ENCODE measurements at places on chromosomes 5 and 9.
A peak's percentile ranks its signal among the peaks of the same experiment; 100 is the strongest.

DNA sequence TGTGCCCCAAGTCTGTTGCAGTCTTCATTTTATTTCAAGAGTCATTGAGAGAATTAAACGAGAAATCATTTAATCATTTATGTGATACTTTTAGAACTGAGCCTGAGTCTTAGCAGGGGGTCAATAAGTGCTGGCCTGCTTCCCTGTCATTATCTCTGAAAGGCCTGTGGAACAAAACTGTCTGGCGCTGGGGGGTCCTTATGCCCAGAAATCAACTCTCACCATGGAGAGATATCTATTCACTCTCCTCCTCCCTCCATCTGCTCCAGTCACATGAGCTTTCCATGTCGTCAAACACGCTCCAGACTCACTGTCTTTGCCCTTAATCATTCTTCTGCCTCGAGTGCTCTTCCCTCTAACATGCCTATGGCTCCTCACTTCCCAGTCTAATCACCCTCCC is 136.8 kb downstream of the ESM1 start:
- no peak for DNase-seq

GRCh38 chr5:17713301-17713700 is 79.0 kb downstream of the TAF11L14 start:
- no peak for DNase-seq

DNA sequence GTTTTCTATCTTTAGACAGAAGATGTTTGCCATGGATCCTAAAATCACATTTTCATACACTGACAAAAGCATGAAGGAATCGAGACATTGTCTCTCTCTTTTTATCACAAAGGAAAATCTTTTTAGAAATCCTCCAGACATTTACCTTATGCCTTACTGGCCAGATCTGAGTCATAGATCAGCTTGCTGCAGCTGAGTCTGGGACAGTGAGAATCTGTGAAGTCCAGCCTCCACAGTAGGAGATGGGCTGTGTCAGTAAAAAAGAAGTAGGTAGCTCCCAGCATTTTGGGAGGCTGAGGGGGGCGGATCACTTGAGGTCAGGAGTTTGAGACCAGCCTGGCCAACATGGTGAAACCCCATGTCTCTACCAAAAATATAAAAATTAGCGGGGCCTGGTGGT is 333.4 kb upstream of the ZNF462 start:
- DNase-seq: peak; percentile 12

GRCh38 chr5:158413122-158413680 is 554.3 kb upstream of the CLINT1 start:
- no peak for DNase-seq

- no peak for DNase-seq
Observed at GRCh38 chr9:34783951-34784487, 74.1 kb upstream of the CCL21 start.

GRCh38 chr9:107927276-107927675 is 437.7 kb upstream of the KLF4 start:
- DNase-seq: no peak

- no peak for DNase-seq
Observed at GRCh38 chr9:130137081-130137640, 35.0 kb upstream of the NCS1 start.

- DNase-seq: no peak
Observed at GRCh38 chr9:129889941-129890717, 54.9 kb downstream of the USP20 start.

- DNase-seq: no peak
Observed at GRCh38 chr5:159792180-159792579, 124.1 kb upstream of the ADRA1B start.

DNA sequence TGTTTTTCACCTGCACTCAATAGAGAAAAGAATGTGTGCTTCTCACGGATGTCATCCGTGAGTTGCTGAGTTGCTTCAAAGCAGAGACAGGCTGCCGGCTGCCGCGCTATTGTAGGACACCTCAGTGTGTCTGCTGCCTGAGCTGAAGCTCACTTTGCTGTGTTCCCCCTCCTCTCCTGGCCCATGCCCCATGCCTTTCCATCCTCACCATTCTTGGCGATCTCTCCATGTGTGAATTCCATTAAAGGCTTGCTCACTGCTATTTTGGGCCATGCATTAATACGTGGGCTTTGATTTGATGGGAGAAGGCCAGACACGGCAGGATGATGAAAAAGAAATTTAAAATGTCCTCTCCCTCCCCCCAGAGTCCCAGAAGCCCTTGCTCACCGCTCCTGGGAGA is 14.5 kb downstream of the ADAM19 start:
- DNase-seq: no peak

DNA sequence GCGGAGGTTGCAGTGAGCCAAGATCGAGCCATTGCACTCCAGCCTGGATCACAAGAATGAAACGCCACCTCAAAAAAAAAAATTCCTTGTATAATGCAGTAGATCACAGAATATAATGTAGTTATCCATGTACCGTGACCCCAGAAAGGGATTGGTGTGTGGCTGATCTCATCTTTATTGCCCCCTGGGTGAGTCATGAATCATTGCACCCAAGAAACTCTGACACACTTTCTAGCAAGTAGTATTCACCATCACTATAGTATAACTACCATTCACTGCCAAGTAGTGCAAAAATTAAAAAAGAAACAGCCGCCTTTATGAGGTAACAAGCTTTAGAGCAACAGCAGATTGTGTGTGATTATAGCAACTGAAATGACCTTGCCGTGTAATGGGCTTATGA is 23.7 kb upstream of the ANKH start:
- DNase-seq: no peak

- peak; percentile 56 for DNase-seq
Observed at GRCh38 chr9:78218890-78219289, 17.0 kb upstream of the CEP78 start.

DNA sequence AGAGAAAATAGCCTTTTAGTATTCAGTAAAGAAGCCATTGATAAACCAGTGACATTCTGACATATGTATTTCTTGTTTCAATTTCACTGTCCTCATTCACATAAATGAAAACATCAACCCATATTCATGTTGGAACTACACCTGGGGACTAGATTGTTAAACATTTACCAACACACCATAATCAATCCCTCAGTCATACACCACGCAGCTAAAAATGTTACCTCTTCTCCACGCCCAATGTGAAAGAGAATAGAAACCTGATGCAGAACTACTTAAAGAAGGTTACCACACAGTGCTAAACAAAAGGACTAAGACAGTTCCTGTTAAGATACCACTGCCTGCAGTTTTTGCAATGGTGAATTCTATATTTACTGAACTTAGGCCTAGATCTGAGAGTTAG is 518.9 kb downstream of the PRELID2 start:
- DNase-seq: no peak

- DNase-seq: no peak
Observed at GRCh38 chr5:14326035-14326903, 183.1 kb downstream of the TRIO start.

GRCh38 chr9:126763130-126763764 is 41.6 kb upstream of the ZBTB43 start:
- peak; percentile 78 for DNase-seq

- DNase-seq: peak; percentile 88
Observed at GRCh38 chr5:167294882-167295680, 996.4 kb upstream of the WWC1 start.

DNA sequence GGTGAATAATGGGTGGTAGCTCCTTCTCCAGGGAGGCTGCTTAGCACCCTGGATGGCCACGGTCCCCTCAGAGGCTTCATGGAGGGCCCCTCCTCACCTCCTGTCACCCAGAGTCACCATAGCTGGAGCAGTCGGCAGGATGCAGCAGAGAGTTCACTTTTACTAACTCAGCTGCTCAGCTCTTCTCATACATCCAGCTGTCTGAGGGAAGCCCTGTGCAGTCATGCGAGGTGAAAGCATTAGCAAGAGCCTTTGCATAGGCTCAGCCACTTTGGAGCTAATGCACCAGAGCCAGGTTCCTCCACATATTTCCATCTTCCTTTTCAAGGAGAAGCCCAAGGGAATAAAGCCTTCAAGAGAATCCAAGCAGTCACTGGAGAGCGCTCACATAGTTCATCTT is 499.2 kb downstream of the BNC2 start:
- DNase-seq: no peak

DNA sequence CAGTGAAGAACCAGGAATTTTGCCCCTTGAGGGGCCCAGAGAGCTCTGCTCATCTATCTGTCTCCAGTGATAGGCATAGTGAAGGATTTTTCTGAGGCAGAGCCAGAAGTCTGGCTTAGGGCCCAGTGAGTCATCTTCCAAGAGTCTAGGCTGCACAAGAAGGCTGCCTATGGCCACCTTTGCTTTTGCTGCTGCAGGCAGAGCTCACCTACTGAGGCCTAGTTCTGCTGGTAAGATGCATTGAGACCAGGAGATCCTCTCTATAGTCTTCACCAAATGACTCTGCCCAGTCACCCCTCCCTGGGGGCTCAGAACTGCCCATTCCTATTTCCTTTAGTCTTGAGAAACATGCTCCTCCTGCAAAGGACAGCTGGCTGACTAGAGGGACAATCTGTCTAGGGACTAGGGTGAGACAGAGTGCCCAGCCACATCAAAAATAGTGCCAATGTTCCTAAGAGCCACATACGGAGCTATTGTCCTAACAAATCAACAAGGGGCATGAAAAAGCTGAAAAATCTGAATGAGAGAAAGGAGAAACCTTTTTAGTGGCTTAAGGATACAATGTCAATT is 40.3 kb upstream of the CDKN2AIPNL start:
- peak; percentile 86 for DNase-seq

DNA sequence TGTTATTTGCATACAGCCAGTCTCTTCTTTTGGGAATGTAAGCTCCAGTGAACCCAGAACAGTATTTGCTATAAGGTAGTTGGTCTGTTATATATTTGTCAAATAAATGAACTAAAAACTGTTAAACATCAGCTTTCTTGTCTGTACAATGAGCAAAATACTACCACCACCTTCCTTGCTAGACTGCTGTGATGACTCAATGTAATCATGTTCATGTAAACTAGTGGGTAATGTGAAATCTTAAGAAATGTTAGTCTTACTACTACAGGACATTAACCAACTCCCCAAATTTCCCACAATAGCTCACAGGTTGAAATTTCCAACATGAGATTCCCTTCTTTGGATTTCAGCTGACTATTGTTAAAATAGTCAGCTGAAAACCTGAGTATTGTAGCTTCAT is 176.1 kb downstream of the TRPM3 start:
- DNase-seq: peak; percentile 29

DNA sequence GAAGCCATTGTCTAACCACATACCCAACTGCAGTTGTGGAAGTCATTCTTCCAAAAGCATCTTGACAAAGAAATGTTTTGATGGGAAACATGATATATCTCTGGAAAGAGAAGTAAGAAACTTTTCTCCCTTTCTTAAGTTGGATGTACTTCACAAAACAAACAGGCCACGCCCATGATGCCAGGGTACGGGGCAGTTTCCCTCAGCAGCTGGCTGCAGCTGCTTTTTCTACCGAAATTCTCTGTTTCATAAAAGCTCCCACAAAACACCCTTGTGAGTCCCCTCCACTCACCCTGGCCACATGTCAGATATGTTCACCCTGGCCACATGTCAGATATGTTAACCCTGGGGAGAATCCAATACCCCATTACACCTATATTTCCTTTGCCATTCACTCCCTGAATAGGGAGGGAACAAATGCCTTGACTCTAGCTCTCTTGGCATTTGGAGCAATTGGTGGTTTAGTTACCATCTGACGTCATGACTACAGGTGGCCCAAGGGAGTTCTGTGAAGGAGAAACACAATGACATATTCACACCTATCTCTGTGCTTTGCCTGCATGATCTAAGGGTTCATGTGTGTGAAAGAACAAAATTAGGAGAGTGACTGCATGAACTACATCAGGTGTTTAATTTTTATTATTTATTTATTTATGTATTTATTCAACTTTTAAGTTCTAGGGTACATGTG is 103.0 kb downstream of the AOPEP start:
- no peak for DNase-seq

DNA sequence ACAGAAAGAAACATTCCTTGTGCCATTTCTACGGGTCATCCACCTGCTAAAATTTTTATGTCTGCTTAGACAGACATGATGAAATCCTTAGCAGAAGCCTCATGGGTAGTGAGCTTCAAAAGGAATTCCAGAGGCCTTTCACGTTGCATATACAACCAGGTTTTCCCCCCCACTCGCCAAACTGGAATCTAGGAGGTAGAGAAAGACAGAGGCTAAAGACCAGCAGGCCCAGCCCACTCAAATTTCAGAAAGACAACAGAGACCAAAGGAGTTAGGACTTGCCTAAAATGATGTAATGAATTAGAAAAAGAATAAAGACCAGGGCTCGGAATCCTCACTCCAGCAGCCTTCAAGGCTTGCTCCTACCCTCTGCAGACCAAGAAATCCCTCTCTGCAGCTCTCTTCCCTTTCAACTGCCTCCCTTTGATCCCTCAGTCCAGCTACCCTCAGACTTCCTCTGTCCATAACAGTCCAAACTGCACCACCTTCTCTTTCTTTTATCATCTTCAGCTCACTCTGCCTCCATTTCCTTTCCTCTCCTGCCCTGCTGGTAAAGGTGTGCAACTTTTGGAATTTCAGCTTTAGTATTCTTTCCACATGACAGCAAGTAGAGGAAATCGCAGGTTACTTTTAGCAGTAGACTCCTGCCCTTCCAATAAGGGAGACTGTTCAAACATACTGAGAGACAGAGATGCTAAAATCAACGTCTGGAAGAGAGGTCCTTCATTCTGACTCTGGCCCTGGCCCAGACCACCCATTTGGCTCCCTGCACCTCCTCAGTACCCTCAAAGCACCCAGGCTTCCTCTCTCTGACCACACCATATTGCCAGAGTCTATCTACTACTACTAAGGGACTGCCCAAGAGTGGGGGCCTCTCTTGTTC is 8.9 kb downstream of the B4GALT1 start:
- DNase-seq: peak; percentile 86

- DNase-seq: no peak
Observed at GRCh38 chr5:143707806-143708205, 104.2 kb upstream of the HMHB1 start.

- peak; percentile 49 for DNase-seq
Observed at GRCh38 chr9:77224746-77225312, 47.5 kb downstream of the VPS13A start.

DNA sequence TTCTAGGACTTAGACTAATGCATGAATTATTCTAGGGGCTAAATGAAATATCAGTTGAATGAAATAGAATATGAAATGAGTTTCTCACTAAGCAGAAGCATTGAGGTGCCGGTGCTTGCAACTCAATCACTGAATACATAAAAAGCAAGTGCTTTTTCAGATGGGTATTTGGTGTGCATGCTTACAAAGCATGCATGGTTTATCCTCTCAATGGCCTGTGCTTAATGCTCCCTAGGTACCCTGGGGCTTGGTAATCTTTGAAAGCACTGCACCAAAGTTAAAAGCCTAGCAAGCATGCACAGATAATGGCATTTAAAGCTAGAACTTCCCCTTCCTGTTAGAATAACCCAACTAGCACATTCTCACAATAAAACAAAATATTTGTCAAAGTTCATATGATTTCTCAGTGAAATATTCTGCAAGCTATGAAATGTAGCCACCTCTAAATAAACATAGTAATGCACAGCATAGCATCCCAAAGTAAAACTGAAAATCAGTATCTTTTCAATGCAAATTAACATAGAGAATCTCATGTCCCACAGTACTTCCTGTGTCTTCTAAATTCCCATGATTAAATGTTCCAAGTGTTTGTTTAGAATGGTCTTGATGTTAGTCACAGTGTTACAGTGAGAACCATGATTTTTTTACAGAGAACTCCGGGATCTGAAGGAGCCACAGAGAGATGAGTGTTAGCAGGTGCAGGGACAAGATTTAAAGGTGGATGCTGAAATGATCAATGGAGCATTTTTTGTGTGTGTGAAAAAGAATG is 143.4 kb upstream of the CDH6 start:
- no peak for DNase-seq

GRCh38 chr9:126117631-126118030 is 209.0 kb upstream of the MVB12B start:
- no peak for DNase-seq

GRCh38 chr9:95171596-95171995 is 145.9 kb downstream of the FANCC start:
- DNase-seq: no peak

- no peak for DNase-seq
Observed at GRCh38 chr5:76425146-76425545, 22.1 kb downstream of the IQGAP2 start.

All from epithelial cell of esophagus (primary cell).